ENCODE measurements at places on chromosomes 2 and 18.

DNA sequence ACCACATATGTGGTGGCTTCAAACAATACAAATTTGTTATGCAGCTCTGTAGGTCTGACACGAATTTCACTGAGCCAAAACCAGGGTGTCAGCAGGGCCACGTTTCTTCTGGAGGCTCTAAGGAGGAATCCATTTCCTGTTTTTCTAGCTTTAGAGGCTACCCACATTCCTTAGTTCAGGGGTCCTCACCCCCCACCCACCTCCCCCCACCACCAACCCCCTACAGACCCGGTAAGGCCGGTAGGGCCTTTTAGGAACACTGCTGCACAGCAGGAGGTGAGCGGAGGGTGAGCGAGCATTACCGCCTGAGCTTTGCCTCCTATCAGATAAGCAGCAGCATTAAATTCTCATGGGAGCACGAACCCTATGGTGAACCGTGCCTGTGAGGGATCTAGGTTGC, 10.6 kb upstream of the SLC39A10 start:
- no peak for ATAC-seq

- no peak for ATAC-seq
Observed at GRCh38 chr2:115194623-115195022, 752.2 kb downstream of the DPP10 start.

DNA sequence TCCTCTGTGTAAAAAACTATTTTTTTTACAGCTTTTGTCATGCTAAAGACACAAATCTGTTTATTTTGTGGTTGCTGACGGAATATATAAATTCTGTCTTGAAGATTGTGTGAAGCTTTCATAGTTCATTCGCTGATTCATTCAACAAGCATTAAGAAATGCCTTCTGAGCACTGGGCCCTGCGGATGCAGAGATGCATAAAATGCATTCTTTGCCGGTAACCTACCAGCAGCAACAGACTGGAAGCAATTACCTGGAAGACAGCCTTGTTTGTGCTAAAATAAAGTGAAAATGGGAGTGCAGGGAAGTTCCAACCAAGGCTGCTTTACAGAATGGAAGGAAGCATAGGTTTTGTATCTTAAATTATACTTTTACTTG, 119.7 kb downstream of the PMAIP1 start:
- ATAC-seq = no peak

- ATAC-seq = no peak
Observed at GRCh38 chr18:26502823-26503222, 45.5 kb downstream of the KCTD1 start.

DNA sequence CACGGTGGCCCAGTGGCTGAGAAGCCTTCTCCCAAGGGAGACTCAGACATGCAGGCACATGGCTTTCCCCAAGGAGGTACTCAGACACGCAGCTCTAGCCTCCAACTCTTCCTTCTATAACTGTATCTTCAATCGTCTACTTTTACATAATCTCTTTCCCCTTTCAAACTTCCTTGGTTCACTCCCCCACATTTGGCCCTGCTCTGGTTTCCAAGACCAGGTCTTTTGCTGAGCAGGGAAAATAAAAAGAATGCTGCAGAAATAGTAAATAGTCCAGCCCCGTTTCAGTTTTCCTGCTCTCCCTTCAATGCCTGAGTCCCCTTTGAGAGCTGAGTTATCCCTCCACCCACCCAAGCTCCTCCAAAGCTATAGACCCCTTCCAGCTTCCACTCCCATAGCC, 635.0 kb downstream of the ARHGAP15 start:
- no peak for ATAC-seq

DNA sequence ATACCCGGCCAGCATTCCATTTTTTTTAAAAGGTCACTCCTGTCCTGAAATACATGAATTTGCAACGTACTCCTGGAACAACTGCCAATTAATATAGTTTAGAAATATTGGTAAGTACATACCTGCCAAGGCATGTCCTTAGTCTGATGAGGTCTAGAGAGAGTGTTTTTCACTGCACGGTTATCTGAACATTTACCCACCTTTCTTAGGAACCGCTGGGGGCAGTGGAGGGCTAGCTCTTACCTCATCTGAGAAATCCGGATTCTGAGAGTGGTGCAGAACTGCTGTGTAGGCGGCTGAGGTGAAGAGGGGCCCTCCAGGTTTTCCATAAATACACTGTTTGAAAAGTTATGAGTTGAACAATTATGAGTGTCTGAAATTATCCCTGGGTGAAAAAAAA, 133.1 kb upstream of the CCDC195 start:
- no peak for ATAC-seq

GRCh38 chr2:66824926-66825325, 390.0 kb downstream of the MEIS1 start:
- ATAC-seq = no peak

DNA sequence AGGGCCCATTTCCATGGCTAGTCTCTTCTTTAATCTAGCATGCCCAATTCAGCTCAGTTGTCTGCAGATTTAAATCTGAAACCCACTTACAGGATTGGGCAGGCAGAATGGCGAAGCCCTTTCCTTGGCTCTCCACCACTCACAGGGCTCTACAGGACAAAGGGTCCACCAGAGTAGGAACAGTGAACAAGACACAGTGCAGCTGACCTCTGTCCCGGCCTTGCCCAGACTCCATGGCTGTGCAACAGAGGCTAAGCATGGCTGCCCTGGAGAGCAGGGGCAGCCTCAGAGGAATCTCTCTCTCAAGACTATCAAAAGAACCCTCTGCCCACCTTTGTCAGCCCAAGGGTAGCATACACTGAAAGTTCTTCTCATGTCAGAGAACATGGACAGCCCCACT, 9.7 kb upstream of the ATP6V1B1 start:
- no peak for ATAC-seq

GRCh38 chr18:76495006-76495370, at the start of gene ZNF516:
Gene ZNF516 (minus strand): TSS chr18:76495242. CDS start chr18:76443054, 52,188 bp downstream.
- peak; percentile 3 for ATAC-seq

GRCh38 chr2:98121149-98121548, 34.2 kb downstream of the VWA3B start:
- ATAC-seq = no peak

GRCh38 chr18:67068608-67069007, 447.9 kb downstream of the DSEL start:
- ATAC-seq = no peak

DNA sequence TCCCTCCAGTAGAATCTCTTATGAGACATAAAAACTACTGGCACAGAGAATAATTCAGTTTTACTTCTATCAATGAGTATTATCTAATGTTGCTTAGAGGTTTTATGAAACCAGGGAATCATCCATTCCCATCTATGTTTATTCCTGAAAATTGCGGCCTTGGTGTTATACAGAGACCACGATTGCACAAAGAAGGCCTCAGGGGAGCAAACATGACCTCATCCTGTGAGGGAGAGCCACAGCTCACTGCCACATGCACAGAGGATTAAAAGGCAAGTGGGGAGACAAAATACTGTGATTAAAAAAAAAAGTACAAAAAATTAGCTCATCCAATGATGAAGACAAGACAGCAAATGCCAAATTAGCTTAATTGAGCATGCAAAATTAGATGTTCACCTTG, 111.8 kb upstream of the SLC35G4 start:
- no peak for ATAC-seq

DNA sequence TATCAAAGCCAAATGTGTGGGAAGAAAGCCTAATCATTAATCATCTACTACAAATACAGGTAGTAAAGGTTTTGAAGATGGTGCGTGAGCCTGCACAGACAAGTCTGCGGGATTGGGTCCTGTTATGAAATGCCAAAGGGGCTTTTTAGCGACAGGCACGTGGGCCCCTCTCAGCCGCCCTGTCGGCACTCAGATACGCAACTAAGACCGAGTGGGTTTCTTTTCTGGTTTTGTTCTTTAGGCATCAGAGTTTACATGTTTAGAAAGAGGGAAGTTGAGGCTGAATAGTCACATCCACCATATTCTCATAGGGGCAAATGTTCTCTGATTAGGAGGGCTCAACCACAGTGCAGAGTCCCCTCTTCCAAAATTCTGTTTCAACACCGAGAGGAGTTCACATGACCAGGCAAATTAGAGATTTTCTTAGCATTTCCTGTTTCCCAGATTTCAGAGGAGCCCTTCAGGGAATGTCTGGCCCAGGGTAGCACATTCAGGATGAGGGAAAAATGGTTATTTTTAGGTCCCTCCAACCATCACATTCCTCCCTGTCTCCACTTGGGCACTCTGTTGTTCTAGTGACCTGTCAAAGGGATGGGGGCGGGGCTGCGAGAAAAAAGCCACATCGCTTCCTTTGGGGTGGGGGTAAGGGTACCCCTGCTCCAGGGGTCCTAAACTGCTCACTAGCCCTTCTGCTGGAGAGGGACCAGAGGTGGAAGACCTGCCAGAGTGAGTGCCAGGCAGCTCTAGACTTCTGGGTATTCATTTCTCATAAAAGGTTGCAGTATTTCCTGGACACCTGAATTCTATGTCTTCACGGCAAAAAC, 159.2 kb downstream of the BCL2 start:
- ATAC-seq = peak; percentile 1

DNA sequence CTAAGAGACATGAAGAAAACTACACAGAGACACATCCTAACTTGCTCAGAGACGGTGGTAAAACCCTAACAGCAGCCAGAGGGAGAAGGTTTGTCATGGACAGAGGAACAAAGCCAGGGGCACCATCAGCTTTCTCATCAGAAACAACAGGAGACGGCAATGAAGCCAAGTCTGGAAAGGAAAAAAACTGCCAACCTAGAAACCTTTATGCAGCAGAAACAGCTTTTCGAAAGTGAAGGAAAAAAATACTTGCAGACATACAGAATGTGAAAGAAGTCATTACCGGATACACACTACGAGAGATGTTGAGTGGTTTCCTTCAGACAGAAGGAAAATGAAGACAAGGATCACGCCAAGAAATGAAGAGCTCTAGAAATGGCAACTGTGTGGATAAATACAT, 55.9 kb downstream of the ANO7 start:
- no peak for ATAC-seq

All from stimulated activated memory B cell treated with anti-CD40 and anti-IgM and Interleukin-4, amounts not matched to agents 10 μg/mL and 1 μg/mL and 100 μg/mL, for 72 hours (primary cell).